ENCODE measurements at places on chromosomes 5 and 9. TPM values are rescaled to one million over a fixed set of nuclear protein-coding genes. Genes with fewer than 3 reads are reported as not detected.

Gene ZNF346
- total RNA-seq: 41.5 TPM

Gene GABRA6
- total RNA-seq: not detected

GRCh38 chr9:37575511-37575914, 667 bp downstream of the FBXO10 start:
- no peak for DNase-seq

DNA sequence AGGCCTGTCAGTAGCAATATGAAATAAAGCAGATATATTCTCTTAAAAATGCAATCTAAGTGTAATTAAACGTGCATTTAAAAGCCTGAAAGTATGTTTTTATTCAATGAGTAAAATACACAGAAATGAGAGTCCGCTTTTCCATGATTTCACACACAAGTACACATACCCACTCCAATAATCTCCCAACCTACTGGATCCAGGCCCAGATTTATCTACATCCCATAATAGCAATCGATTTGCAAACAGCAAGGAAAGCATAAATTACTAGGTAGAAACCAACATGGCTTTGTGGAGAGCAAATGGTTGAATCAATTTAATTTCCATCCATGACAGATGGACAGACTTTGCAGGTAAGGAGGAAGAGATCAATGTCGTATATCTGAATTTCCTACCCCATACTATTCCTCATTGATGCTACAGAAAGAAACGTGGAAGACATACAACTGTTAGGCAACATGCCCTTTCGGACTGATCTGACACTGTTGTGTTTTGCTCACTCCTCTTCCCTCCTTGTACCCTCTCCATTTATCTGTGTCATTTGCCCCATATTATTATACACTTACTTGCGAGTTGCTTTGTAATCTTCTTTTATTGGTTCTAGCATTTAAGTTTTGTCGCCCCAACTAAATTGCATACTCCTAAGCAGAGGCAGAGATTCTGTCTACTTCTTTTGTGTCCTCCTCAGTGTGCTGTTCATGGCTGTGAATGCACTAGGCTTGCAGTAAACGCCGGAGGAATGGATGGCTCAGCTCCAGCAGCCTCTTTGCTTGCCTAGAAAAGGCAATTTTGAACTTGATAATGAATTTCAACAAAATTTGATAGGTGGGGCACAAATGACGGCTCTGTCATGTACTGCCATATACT, 133.6 kb downstream of the NFIB start:
- no peak for DNase-seq

DNA sequence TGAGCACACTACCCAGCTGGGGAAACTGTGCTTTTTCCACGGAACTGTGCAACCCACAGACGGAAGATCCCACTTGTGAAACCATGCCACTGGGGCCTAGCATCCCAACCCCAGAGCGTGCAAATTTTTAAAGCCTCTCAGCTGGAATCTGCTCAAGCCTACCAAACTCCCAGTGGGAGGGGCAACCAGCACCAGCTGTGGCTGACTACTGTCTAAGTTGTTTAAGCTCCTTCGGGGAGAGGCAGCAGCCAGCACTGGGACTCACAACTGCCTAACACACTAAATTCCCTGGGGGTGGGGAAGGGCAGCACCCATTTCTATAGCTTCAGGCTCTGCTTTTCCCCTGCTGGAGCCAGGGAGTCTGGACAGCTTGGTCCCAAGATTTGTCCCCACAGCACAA, 287.6 kb upstream of the MSX2 start:
- no peak for DNase-seq

- DNase-seq: no peak
Observed at GRCh38 chr9:91087462-91087759, 274.3 kb downstream of the AUH start.

DNA sequence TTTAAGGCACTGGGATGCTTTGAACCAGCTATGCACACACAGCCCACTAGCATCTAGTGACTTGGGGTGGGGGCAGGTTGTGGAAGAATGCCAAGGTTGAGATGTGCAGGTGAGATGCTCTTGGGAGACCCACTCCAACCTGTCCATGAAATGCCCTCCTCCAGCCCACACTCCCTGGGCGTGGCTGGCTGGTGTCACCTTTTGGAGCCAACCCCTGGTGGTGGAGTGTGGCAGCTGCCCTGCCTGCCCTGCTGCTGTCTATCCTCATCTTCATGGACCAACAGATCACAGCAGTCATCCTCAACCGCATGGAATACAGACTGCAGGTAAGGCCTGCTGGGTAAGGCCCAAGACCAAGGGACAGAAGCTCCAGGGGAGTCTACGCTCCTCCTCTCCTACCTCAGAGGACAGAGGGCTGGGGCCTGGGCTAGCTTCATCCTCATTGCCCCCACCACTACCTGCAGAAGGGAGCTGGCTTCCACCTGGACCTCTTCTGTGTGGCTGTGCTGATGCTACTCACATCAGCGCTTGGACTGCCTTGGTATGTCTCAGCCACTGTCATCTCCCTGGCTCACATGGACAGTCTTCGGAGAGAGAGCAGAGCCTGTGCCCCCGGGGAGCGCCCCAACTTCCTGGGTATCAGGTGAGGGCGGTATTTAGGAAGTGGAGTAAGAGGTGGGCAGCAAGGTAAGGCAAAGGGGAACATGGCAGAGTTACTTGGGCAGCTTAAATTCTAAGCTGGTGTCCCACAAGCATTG, 7.4 kb downstream of the SLC4A9 start:
- DNase-seq: no peak

GRCh38 chr5:45334939-45335338, 361.2 kb downstream of the HCN1 start:
- DNase-seq: no peak

DNA sequence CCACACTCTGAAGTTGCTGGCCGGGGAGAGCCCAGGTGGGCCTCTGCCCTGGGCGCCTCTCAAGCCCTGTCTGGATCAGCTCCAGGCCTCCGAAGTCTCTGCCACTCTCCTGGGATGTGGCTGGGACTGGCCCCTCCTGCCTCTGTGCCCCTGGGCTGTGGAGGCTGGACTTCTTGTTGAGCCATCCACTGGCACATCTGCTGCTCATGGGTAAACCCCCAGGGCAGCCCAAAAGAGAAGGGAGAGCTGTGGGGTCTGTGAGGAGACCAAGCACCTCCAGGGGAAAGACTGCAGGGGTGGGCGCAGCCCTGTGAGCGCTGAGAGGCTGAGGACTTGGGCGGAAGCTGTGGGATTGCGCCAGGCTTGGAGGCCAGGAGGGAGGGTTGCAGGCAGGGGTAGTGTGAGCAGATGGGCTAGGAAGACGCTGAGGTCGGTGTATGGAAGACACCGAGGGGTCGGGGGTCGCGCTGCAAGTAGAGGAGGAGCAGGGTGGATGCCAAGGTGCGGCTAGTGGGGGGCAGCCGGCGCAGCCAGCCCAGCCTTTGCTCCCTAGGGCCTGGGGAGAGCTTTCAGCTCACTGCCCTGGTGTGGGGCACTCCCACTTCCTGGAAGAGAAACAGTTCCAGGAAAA, 118.1 kb downstream of the WNK2 start:
- DNase-seq: no peak

DNA sequence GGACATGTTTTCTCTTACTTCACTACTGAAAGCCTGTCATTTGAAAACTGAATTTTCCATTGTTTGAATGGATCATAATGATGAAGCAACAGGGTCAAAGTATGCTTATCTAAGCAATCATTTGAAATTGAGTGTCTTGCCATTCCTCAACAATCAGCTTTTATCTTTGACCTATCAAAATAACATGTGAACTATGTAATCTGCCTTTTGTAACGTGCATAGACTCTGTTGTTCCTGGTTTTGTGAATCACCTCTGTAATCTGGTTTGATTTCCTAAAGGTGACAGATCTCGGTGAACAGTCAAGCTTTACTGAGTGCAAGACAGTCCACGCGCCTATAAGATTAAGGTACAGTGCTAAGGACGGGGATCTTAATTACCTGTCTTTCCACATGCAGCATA, 3.3 kb downstream of the MEF2C start:
- no peak for DNase-seq

Data from neural crest cell (in vitro differentiated cells).